ENCODE measurements at places on chromosomes 16 and 17. TPM values are rescaled to one million over a fixed set of nuclear protein-coding genes. Genes with fewer than 3 reads are reported as not detected.

GRCh38 chr17:43560461-43561427, 14.6 kb upstream of the ETV4 start:
- DNase-seq = no peak

DNA sequence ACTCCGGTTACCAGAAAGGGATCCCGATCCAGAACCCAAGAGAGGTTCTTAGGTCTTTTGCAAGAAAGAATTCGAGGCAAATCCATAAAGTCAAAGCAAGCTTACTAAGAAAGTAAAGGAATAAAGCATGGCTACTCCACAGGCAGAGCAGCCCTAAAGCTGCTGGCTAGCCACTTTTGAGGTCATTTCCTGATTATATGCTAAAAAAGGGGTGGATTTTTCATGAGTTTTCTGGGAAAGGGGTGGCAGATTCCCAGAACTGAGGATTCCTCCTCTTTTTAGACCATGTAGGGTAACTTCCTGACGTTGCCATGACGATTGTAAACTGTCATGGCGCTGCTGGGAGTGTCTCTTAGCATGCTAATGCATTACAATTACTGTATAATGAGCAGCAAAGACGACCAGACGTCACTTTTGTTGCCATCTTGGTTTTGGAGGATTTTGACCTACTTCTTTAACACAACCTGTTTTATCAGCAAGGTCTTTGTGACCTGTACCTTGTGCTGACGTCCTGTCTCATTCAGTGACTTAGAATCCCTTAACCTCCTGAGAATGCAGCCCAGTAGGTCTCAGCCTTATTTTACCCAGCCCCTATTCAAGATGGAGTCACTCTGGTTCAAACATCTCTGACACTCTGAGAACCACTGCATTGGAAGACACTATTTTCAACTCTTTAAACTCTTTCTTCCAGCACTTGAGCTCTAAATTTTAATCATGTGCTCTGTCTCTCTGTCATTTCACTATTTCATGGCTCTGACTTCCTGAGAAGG, 203.6 kb upstream of the CACNG3 start:
- DNase-seq = no peak

DNA sequence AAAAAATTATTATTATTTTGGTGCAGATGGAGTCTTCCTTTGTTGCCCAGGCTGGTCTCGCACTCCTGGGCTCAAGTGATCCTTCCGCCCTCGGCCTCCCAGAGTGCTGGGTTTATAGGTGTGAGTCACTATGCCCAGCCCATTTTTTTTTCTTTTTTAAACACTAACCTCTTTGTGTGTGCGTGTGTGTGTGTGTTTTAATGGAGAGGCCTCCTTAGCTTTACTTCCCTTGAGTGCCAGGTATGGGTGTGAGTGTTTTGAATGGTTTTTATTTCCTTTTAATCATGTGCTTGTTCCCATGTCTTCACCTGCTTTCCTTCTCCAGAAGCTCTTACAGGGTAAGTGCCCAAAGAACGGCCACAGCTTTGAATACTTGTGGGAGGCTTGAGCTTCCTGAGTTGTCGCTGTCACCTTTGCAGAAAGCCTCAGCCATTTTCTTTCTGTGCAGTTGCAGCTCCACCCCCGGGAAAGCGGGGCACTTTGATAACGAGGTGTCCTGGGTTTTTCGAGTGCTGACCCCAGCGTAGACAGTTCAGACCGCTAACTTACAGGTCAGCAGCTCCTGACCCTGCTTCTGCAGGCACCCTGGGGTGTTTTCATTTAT, 22.6 kb downstream of the AKAP1 start:
- no peak for DNase-seq

DNA sequence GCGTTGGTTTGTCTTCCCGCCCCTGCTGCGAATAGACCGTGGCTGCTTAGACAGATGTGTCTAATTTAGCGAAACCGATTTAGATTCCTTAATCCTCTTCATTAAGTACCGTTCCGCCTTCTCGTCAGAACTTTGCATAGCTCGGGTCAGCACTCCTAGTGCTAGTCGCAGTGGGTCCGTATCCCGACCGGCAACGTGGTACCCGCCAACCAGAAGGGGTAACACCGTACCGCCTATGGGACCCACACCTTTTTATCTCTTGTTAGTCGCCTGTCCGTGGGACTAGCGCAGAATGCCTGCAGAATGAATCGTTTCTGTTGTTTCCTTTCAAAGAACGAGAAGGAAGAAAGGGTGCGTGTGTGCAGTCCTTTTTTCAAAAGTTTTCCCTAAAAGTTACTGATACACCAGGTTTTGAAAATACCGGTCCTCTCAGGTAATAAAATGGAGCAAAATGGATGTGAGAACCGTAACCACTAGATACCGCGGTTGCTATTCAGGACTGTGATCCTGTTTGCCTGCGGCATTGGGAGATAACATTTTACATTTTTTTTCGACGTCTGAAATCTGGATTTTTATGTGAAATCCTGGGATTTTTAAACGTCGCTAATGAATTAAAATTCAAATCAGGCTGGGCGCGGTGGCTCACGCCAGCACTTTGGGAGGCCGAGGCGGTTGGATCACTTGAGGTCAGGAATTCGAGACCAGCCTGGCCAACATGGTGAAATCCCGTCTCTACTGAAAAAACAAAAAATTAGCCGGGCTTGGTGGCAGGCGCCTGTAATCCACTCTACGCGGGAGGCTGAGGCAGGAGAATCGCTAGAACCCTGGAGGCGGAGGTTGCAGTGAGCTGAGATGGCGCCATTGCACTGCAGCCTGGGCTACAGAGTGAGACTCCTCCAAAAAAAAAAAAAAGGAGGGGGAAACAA, 998 bp upstream of the SRSF1 start:
- DNase-seq = no peak

DNA sequence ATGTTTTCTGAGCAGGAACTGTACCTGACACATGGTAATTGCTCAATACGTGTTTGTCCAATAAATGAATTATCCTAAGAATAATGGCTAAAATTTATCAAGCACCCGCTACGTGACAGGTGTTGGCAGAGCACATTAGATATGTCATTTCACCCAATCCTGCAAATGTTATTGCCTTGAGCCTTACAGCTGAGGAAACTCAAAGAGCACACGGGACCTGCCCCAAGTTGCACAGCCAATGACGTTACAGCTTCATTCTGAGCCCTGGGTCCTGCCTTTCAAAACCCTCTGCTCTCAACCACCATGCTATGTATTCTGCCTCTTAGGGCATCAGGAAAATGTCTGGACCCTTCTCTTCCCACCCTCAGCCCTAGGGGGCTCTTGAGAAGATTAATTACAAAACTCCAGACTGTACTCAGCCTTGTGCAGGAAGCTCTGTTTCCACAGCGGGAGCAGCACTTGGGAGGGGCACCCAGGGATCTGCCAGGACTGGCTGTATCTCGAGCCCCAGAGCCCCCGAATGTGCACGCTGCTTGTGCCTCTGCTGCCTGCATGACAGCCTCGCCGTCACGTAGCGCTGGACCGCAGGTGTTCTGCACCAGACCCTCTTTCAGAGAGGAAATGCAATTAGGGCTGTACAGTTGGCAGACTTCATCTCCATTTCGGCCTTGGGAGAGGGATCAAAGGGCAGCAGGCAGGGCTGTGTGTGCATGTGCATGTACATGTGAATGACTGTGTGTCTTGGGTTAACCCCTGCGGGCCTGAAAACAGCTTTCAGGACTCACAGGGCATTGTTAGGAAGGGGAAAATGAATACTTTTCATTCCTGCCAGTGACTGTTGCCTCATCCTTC, 71.6 kb downstream of the GPR139 start:
- no peak for DNase-seq

- no peak for DNase-seq
Observed at GRCh38 chr16:70796301-70796700, 4.7 kb downstream of the VAC14 start.

- no peak for DNase-seq
Observed at GRCh38 chr17:75965468-75965867, 13.5 kb downstream of the ACOX1 start.

GRCh38 chr16:2443555-2443954, 14.3 kb downstream of the CCNF start:
- DNase-seq = no peak

- DNase-seq = peak; percentile 88
Observed at GRCh38 chr16:73172241-73172972, 124.5 kb upstream of the ZFHX3 start.

DNA sequence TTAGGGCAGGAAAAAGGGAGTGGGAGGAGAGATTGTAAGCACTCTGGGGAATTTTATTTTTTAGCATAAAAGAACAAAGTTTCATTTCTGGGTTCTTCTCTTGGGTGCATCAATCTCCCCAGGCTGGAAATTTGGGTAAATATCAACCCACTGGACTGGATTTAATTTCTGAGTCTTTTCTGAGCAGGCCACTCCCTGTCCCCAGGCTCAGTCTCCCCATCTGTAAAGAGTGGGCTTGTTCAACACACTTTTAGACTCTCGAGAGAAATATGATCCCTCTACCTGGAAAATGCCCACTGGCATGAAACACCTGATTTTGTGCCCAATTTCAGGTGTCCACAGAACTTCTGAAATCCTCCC, 617 bp upstream of the VTN start:
- no peak for DNase-seq

GRCh38 chr16:7436306-7436705, 103.7 kb downstream of the RBFOX1 start:
- DNase-seq = no peak

- no peak for DNase-seq
Observed at GRCh38 chr17:39618956-39619785, 7.6 kb upstream of the PPP1R1B start.

DNA sequence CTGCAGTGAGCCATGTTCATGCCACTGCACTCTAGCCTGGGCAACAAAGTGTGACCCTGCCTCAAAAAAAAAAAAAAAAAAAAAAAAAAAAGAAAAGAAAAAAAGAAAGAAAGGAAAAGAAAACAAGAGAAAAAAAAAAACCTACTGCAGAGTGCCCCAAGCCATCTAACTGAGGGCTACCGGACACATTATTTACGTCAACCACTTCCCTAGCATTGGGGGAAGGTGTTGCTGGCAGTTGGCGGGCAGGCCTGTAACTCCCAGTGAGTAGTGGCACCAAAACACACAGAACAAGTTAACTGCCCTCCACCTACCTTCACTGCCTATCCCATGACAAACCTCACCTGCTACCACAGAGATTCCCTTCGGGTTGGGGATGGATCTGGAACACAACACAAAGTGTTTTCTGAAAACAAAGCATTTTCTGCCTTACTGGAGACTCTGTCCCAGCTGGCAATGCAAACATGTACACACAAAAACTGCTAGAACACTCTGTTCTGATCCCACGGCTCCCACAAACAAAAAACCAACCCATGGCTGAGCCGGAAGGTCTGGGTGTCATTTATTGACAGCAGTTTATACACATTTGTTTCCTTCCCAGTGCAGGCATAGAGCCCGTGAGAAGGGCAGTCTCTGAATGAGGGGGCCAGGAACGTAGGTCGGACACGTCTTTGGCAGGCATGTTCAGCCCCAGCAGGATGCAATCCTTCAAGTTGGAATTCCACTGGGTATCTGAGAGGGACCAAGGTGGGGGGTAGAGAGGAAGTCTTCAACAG, 11.0 kb downstream of the PHB1 start:
- no peak for DNase-seq

DNA sequence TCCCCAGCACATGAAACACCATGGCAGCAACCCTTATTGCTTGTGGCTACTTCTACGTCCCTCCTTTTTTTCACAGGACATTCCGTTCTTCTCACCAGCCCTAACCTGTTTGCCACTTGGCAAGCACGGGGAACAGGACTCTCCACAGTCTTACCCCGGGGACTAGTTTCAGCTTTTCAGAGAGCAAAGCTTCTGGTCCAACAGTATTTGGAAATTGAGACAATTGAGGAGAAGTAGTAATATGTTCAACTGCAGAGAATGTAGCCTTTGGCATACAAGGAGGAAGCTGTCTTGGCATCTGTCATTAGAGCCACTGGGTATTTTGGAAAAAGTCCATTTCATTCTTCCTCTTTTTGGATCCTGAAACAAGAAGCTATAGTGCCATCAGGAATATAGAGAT, 65.7 kb downstream of the MAP2K6 start:
- no peak for DNase-seq

DNA sequence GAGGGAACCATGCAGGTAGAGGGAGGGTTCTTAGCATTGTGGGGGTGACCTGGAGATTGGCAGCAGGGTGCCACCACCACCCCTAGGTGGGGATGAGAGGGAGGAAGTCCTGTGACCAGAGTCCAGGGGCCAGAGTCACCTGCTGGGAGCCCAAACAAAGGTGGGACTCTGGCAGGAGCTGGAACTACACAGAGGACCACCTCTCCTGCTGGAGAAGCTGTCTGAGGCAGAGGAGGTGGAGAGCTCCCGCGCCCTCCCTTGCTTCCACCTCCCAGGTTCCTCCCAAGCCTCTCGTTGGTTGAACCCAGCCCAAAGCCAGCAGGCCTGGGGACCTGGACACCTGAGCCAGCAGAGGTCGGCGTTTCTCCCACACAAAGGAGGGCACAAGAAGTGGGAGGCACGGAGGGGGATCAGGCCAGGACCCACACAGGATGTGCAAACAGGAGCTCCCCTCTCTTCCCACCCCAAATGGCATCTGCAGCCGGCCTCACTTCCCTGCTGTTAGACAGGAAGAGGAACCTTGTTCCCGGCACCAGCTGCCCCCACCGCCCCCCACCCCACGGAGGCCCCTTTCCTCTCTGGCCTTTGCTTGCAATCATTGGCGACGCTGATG, 154.6 kb downstream of the SEC14L1 start:
- no peak for DNase-seq

- DNase-seq = no peak
Observed at GRCh38 chr16:66447491-66447890, 20.4 kb downstream of the BEAN1 start.

DNA sequence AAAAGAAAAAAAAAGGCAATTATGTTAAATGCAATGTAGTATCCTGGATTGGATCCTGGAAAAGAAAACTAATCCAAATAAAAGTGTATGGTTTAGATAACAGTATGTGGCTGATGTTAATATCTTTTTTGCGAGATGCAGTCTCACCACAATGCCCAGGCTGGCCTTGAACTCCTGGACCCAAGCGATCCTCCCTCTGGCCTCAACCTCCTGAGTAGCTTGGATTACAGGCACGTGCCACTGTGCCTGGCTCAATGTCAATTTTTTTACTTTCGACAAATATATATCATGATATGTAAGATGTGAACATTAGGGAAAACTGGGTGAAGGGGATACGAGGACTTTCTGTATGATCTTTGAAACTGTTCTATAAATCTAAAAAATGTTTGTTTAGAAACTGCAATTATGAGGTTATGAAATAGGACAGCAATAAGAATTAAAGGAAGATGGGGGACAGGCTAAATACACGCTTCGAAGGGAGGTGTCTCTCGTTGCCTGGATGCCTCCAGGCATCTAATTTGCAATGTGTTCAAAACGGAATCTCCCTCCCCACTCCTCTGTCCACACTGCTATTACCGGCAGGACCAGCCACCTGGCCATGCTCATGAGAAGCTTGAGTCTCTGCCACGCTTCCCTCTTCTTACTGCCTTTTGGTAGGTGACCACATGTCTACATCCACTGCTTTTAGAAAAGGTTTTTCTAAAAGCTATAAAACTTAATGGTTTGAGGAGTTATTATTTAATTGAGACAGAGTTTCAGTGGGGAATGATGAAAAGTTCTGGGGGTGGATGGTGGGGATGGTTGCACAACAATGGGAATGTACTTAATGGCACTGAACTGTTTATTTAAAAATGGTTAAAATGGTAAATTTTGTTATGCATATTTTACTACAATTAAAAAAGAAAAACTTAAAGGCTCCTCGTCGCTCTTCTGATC, 15.2 kb downstream of the UBE2O start:
- DNase-seq = no peak

- peak; percentile 92 for DNase-seq
Observed at GRCh38 chr16:85615852-85616606, 2.9 kb downstream of the GSE1 start.

- DNase-seq = no peak
Observed at GRCh38 chr16:85594273-85594977, 18.7 kb upstream of the GSE1 start.

The MILR1 gene
- total RNA-seq = not detected

The RPL26 gene
- 1,668 TPM for total RNA-seq

The RCVRN gene
- not detected for total RNA-seq

The CORO1A gene
- 7.0 TPM for total RNA-seq

The EPOP gene
- 5.9 TPM for total RNA-seq

All from A673 (cell line).